Activated naive CD8-positive, alpha-beta T cell treated with anti-CD3 and anti-CD28 coated beads, Interleukin-2, amount 10 ng/mL, durations not matched to agents 7 days and 5 days (primary cell): ENCODE measurements at places on chromosomes 5 and 9.
A peak's percentile ranks its signal among the peaks of the same experiment; 100 is the strongest.

DNA sequence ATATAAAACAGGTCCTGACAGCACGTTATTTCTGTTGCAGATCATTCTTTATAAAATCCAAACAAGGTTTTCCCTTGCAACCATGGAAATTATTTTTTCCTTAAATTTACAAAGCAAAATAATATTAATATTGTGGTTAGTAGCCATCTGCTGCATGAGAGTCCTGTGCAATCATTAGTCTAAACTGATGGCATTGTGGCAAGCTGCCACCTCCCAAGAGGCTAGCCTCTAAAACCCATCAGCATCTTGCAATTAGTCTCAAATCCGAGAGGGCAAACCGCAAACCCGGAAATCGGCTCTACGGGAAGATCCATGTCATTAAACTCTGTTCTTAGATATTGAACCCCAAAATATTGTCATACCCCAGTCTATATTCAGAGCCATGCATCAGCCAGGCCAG, 11.3 kb upstream of the CDH6 start:
- DNase-seq, result no peak

- no peak for DNase-seq
These were observed 383.3 kb upstream of the ZNF462 start for GRCh38 chr9:106479679-106480078.

DNA sequence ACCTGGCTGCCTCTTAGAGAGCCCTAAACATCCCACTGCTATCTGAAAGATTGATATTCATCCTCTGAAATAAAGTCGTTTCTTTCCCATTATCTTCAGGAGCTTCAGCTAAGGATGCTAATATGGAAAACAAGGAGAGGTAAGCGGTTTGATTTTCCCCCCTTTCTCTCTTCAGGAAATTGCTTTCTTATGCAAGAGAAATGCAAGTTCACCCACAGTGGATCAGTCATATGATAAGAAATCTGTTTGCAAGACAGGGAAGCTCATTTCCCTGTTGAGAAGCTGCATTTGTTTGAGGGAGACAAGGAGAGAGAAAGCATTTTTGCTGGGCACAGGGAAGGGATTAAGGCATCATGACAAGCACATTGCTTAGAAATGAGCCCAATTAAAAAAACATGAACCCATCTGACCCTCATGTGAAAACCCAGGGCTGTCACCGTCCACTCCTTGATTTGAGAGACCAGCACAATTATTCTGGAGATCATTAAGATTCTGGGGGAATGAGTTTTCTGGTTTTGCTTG, 53.7 kb upstream of the BOD1 start:
- no peak for DNase-seq

- no peak for DNase-seq
These were observed 25.1 kb upstream of the GCNT1 start for GRCh38 chr9:76433836-76434235.

GRCh38 chr9:6525326-6526045, 112.5 kb downstream of the UHRF2 start:
- DNase-seq, result no peak

DNA sequence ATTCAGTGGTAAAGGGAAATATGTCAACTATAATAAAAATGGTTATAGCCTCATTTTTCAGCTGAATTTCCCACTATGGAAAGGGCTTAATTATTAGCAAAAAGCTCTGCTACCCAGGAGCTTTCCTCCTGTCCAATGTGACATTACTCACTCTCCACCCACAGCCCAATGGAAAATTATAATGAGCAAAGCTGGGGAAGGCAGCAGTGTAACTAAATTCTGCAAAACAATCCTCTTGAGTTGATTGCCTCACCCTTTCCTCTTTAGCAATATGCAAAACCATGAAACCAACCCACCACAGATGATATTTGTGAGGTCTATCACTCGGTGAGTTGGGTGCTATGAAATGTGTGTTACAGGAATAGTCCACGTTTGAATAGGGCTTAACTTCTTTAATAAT, 14.0 kb upstream of the PLPPR1 start:
- DNase-seq, result no peak

DNA sequence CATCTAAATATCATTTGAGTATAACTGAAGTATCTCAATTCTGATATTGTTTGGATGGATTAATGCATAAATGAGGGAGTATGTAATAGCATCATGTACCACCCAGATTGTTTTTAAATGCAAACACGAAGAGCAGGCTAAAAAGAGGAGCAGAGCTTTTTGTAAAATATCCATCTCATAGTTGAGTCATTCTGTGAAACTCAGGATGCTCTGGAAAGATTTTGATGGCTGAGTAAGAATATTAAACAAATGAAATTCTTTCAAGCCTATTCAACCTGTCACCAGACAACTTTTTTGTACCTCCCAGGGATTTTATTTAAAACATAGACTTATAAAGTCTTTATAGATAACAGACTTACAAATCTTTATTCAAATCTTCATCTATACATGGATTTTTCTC, 625.9 kb downstream of the TLE4 start:
- DNase-seq, result no peak

DNA sequence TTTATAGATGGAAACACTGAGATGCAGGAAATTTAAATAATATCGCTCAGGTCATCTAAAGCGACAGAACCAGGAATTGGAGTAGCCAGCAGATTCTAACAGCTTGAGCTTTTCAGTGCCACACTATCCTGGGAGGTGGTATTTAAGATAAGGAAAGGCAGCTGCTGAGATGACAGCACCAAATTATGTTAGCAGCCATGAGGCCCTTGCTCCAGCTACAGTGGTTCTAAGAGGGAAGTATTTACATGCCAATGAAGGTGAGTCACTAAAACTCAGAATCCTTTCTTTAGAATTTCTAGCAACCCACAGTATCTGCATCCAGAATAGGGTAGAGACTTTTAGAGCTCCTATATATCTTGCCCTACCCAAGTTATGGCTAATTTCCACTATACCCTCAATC, 127.0 kb upstream of the VLDLR start:
- DNase-seq, result no peak

- DNase-seq, result peak; percentile 92
These were observed at the start of gene CDC25C for GRCh38 chr5:138331449-138332368. TSS of gene CDC25C (minus strand) at chr5:138331804. CDS start at chr5:138331180, 624 bp downstream.

GRCh38 chr5:113340537-113340936, 94.3 kb downstream of the TSSK1B start:
- no peak for DNase-seq
